Right kidney (tissue), 9 donors: ENCODE measurements at places on chromosomes 3 and 15.

GRCh38 chr3:63943678-63944077 lies 31.5 kb upstream of the SCAANT1 start:
- no peak for DNase-seq

- DNase-seq = no peak
Measured at GRCh38 chr15:32651229-32651837, 9.8 kb downstream of the SCG5 start.

- no peak for DNase-seq
Measured at GRCh38 chr3:145518639-145519038, 642.3 kb downstream of the PLOD2 start.

DNA sequence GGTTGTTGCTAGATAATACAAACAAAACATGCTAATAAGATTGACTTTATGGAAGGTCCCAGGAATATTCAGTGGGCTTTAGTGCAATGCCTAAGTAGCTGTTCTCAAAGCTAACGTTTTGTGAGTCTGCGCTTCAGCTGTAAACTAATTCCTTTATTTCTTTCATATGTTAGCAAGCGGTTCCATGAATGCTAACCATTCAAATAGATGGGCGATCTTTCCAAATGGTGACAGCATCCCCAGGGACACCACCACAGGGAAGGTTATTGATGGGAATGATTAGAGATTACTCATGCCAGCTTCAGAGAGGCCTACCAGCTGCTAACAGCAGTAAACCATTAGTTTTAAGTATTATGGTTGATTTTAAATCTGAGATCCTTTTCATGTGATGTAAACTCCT lies 405.7 kb upstream of the MCTP2 start:
- no peak for DNase-seq

GRCh38 chr3:181105646-181106045 lies 116.1 kb upstream of the DNAJC19 start:
- DNase-seq = no peak

DNA sequence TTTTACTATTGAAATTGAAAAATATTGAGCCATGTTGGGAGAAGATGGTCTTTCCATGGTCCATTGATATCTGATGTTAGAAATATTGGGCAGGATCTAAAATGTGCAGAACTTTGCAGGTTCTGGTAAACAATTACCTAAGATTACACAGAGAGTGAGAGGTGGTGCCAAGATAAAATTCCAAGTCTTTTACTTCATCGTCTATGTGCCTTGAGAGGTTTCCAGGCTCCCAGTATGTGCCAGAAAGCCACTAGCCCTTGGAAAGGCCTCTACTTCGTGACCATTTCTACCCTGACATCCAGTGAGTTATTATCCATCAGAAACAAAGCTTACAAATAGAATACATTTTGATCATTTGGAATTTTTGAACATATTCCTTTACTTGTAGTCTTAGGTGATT lies 27.6 kb downstream of the CD200 start:
- DNase-seq = no peak

GRCh38 chr15:94230431-94230882 lies 904 bp upstream of the MCTP2 start:
- DNase-seq = no peak

DNA sequence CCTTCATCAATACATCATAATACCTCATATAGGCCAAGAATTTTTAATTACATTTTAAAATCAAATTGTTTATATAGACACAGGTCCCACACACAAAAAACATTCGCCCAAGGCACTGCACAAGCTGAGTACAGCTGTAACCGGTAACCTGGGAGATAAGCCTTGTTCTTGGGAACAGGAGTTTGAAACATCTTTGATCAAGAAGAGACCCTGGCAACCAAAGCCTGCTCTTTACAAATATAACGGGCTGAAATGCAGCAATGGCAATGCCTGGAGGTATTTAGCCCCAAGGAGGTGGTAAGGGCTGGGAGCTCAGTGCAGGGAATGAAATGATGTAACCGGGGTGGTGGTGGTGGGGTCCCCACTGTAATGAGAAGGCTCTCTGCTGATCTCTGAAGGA lies 7.2 kb upstream of the CORO2B start:
- DNase-seq = no peak

DNA sequence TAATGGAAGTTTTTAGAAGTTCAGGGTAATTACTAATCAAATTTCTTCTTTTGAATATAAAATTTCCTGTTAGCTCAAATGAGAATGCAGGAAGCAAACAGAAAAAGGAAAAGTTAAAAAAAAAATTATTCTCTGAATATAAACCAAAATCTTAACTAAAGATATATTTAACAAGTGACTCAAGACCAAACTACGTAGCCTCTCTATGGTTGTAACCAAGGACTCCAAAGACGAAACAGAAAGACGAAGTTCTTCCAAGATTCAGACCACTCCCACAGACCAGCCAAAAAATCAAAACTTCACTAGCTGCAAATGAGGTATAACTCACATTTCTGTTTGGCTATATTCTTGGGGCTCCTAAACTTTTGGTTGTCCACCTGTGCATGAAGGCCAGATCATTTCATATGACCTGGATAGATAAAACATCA lies 846.5 kb upstream of the ALCAM start:
- no peak for DNase-seq

GRCh38 chr15:40118473-40118872 lies 9.8 kb upstream of the BMF start:
- DNase-seq = no peak

- no peak for DNase-seq
Measured at GRCh38 chr3:186133980-186134379, 25.1 kb upstream of the ETV5 start.

- no peak for DNase-seq
Measured at GRCh38 chr3:184498986-184499606, 62.5 kb upstream of the EPHB3 start.

GRCh38 chr15:69792823-69793222 lies 304.9 kb downstream of the TLE3 start:
- no peak for DNase-seq

DNA sequence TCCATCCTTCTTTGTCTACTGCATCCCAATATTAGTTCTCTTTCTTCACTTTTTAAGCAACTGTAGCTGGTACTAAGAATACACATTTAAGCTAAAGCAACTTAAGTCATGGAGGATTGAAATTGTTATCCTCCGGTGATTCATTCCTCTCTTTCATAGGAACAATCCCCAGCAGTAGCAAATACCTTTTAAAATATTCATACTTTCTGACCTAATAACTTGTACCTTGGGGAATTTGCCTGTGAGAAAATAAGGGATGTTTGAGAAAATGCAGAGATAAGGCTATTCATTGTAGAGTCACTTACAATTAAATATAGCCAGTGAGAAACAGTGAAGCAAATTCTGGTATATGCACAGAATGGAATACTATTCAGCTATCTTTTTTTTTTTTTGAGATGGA lies 66.0 kb downstream of the VPS13C start:
- DNase-seq = no peak

DNA sequence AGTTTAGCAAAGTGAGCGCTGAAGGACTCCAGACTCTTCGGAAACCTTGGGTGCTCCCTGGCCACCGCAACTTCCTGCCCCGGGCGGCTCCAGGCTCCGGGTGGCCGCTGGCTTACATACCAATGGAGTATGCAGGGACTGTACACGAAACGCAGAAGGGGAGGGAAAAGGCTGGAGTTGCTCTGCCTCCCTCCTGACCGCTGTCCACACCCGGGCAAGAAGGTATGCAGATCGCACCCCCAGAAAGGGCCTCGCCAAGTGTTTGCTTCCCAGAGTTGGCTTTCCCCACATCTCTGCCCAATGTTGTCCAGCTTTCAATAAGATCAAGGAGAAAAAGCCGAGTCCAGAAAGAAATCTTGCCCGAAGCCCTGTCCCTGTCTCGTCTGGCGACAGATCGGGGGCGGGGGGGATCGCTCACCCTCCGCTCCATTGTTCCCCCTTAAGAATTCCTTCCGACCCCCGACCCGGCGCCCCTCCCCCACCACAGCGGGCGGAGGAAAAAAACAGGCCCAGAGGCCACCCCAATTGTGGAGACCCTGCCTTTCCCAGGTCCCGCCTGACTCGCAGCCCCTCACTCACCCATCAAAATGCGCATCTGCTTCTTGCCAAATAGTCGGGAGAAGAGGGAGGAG lies 533 bp downstream of the ARF4 start:
- DNase-seq = peak; percentile 82

- no peak for DNase-seq
Measured at GRCh38 chr3:67946436-67946835, 292.0 kb upstream of the SUCLG2 start.

- DNase-seq = no peak
Measured at GRCh38 chr3:46112984-46113383, 85.7 kb upstream of the XCR1 start.

GRCh38 chr15:70160267-70160666 lies 62.5 kb upstream of the TLE3 start:
- DNase-seq = no peak

- DNase-seq = no peak
Measured at GRCh38 chr3:39268549-39268900, 11.3 kb downstream of the CX3CR1 start.

- DNase-seq = no peak
Measured at GRCh38 chr15:55387027-55387426, 21.1 kb downstream of the CCPG1 start.

- DNase-seq = no peak
Measured at GRCh38 chr3:191321019-191321767, 8.0 kb upstream of the CCDC50 start.

DNA sequence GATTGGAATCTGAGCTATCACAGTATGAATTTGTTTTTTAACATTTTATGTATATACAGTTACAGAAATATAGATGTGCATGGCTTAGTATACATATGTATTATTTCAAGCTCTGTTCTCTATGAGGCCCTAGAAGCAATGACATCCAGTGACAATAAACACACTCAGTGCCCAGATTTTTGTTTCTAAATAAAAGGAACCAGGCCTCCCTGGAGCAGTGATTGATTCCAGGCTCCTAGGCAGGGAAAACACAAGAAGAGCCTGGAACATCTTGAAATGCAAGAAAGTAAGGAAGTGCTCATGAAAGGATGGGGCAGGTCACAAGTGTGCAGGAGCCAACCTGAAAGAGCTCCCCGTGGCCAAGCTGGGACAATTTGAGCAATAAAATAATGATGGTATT lies 18.5 kb upstream of the CGNL1 start:
- no peak for DNase-seq
